ENCODE measurements at places on chromosomes 3 and 15.

DNA sequence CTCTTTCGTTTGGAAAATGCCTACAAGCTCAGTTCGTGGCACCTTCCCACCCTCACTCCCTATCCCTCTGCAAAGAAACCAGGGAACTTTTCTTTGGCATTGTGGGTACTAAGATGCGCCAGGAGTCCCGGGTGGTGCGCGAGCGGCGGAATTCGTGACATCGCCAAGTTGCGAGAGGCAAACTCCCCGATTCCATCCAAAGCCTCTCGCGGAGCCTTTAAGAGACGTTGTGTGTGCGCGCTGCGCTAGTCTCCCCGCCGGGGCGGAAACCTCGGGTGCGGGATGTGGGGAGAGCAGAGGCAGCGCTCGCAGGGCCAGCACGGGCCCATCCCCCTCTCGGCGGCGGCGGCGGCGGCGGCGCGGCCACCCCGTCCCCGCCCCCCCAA, 443 bp upstream of the NR2F2 start:
- no peak for DNase-seq

GRCh38 chr15:58518626-58519025, 86.8 kb downstream of the LIPC start:
- no peak for DNase-seq

DNA sequence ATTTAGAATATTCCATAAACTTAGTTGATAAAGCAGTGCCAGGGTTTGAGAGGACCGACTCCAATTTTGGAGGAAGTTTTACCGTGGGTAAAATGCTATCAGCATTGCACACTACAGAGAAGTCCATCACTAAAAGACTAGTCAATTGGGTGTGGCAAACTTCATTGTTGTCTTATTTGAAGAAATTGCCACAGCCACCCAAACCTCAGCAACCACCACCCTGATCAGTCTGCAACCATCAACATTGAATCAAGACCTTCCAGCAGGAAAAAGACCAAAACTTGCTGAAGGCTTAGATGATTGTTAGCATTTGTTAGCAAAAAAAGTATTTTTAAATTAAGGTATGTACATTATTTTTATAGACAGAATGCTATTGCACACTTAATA, 60.5 kb downstream of the KLF13 start:
- no peak for DNase-seq

- no peak for DNase-seq
Observed at GRCh38 chr3:16849795-16850194, 35.0 kb upstream of the PLCL2 start.

DNA sequence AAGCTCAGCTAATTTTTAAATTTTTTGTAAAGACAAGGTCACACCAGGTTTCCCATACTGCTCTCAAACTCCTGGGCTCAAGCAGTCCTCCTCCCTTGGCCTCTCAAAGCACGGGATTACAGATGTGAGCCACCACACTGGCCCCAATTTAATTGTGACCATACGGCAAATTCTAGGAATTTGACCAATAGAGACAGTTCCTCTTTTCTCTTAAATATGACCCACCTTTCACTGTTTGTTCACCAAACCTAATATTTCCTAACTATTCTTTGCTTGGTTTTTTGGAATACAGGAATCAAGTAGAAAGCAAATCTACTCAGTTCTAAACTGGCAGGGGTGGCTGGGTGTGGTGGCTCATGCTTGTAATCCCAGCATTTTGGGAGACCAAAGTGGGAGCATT, 264.0 kb downstream of the SHQ1 start:
- no peak for DNase-seq

DNA sequence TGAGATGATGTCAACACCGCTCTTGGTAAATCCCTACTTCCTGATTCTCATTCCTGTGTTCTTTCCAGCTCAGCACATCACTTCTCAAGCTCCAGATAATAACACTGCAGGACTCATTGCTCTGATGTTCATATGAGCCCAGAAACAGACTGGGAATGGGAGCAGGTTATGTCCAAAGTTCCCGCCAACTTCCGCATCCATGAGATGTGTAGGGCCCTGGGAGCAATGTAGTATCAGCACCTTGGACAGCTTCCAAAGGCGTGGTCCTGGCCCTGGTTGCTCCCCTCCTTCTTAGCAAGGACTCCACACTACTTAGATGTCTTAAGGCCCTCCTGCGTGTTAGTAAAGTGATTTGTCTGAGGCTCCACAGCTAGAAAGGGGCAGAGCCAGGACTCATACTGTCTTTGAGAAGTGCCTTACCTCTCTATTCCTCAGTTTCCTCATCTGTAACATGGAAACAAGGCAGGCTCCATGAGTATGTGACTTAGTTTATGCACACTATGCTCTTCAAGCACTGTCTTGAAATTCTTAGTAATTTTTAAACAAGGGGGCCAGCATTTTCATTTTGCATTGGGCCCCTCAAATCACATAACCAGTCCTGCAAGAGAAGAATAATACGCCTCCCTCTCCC, 27.9 kb upstream of the SLC6A1 start:
- peak; percentile 24 for DNase-seq

GRCh38 chr3:24763393-24763792, 268.7 kb upstream of the THRB start:
- no peak for DNase-seq

DNA sequence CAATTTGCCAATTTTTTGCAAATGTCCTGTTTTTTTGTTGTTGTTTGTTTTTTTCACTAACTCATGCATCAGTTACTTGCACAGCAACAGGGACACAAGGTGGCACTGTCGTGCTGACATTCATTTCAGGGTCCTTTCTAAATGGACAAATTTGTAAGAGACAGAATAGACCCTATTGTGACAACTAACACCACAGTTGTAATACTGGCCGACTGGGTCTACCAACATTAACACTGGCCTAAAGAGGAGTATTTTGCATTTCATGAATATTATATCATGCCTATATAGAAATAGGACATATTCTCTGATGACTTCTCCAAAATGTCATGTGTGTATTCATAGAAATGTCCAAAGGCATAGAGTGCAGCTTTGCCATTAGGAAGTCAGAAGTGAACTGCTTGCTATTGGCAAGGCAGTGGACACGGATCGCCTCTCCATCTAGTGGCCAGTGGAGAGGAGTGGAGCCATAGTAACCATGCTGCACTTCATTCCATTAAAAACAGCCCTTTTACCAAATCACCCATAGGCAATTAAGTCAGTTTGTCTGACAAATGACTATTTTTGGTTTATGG, 54.8 kb downstream of the ZBTB20 start:
- DNase-seq: peak; percentile 29

DNA sequence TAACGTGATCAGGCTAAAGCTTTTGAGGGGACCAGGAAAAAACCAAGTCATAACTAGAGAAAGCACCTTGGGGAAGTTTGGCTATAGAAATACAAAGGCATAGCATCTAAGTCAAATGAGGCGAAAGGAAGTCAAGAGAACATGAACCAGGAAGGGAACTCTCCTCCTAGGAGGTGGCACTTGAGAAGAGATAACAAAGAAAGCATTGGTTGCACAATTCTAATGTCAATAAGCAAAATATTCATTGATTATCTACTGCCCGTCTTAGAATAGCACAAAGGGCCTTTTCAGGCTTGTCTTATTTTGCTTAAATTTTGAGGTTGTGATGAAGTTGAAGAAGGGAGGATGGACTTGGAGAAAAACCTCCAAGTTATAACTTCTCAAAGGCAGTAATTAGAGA, 73.4 kb downstream of the ALCAM start:
- DNase-seq: no peak

GRCh38 chr15:20272422-20273184, 269.0 kb downstream of the GOLGA6L6 start:
- no peak for DNase-seq

DNA sequence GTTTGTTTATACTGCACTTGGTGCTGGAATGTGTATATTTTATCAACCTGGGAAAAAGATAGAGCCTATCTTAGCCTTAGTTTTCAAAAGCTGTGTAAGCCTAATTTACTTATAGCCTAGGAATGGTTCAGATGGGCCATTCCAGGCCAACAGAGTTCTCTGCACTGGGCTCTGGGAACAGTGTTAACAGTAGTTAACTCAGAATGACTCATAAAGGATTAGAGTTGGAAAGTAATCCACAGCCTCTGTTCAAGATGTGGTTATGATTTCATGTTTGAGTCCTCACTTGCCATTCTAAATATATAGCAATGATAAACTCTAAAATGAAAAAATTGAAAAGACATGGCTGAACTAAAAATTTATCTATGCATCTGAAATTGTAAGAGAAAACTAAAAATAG, 22.6 kb upstream of the PEX5L start:
- DNase-seq: no peak

- no peak for DNase-seq
Observed at GRCh38 chr3:45865563-45865962, 20.8 kb upstream of the CCR9 start.

GRCh38 chr3:194738254-194739093, 52.8 kb downstream of the FAM43A start:
- no peak for DNase-seq
